ENCODE measurements at places on chromosomes 13 and 19.

DNA sequence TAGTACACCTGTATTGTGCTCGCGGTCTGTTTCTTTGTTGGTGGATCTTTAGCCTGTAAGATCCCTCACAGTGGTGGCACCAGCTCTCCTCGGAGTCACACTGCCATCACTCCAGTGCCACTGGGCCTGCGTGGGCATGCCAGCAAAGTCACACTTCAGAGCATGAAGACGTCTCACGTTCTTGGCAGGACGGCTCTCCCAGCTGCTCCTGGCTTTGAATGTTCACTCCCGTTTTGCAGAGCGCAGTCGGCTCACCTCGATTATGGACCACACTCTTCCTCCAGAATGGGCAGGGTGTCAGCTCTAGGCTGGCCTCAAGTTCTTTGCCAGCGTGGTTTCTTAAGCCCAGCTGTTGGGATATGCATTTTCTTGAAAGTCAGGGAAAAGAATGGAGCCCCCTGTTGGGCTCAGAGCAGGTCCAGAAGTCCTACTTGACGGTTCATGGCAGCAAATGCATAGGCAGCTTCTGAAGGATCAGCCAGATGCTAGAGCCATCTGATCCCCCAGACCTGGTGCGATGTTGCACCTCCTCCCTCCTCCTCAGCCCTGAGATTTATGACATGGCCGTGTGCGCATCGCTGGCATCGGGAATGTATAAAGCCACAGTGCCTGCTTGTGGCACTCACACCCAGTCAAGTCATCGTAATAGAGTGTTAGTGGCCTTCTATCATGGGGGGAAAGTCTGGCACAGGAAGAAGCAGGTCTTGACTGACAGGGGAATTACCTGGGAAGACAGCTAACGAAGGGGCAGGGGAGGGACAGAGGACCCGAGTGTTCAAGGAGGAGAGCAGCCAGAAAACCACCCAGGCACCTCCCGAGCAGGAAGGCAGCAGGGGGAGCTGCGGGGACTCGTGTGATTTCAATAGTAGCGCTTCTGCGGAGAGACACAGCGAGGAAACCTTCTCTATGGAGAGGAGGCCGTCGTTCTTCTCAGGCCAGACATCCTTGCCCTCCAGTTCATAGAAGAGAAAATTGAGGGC is 40.2 kb upstream of the NPAS1 start:
- no peak for DNase-seq

DNA sequence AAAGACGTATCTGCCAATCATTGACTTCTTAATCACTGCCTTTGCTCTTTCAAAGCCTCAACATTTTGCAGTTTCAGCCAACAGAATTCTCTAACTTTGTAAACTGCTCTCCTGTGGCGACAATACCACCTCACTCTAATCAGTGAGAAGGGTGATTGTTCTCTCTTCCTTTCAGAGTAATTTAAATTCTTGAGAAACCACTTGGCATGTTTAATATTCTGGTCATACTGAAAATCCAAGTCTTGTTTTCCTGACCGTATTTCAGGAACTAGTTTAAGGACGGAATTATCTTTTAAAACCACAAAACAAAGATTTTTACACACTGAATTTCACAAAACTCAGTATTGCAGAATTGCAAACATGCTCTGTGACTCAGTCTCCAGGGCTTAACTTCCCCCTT is 5.2 kb upstream of the CDC16 start:
- no peak for DNase-seq

GRCh38 chr19:32404213-32404932 is 1.2 kb upstream of the DPY19L3 start:
- DNase-seq: no peak

GRCh38 chr13:51689663-51689996 is 105.4 kb downstream of the WDFY2 start:
- DNase-seq: peak; percentile 40

GRCh38 chr13:22748866-22749577 is 431.8 kb upstream of the SGCG start:
- DNase-seq: no peak

GRCh38 chr13:50627111-50627510 is 216.4 kb downstream of the DLEU7 start:
- no peak for DNase-seq

GRCh38 chr13:39915418-39915817 is 260.0 kb downstream of the COG6 start:
- DNase-seq: no peak

GRCh38 chr13:74171641-74172040 is 37.4 kb upstream of the KLF12 start:
- no peak for DNase-seq

GRCh38 chr13:73778242-73778864 is 355.9 kb downstream of the KLF12 start:
- DNase-seq: no peak

DNA sequence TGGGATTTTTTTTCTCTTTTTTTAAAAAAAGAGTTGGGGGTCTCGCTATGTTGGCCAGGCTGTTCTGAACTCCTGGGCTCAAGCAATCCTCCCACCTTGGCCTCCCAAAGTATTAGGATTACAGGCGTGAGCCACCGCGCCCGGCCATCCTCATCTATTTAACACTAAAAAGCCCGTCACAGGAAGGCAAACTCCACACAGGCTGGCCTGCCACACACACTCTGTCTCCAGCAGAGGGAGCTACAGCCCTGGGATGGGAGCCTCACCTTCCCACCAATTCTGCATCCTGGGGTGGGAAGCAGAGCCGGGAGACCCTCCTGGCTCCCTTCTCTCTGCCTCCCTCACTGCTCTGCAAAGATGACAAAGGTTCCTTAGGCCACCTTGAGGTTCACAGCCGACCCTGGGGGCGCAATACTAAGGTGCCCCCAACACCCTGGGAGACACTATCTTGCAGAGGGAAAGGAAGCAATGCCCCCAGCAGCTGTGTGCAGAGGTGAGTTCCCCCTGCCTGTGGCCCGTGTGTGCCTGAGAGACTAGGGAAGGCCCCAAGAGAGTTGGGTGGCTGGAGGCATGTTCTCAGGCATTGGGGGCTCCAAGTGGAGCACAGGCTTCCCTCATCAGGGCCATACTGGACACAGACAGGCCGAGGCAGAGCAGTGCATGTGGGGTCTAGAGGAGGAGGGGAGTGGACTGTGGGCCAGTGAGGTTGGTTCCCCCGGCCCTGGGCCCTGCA is 27.4 kb upstream of the TIMM44 start:
- DNase-seq: no peak

DNA sequence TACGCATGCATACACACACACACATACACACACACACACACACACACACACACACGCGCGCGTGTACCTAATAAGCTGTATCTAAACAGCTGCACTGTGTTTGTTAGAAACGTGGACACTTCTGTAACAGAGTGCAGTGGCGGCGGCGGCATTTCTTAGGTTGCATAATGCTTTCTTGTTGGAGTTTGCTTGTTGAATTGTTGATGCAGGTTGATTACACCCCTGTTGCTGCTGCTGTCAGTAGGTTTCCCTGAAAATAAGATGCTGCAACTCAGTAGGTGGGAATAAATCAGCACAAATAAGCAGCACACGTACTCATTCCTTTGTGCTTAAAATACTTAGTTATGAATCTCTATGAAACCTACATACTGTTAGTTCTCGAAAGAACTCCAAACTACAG is 479.2 kb downstream of the LIG4 start:
- DNase-seq: no peak

GRCh38 chr19:41930322-41930722 is 2.1 kb upstream of the ERFL start:
- no peak for DNase-seq

- DNase-seq: peak; percentile 55
These were observed at the start of gene SLC25A23 for GRCh38 chr19:6459262-6460098. Gene SLC25A23 (minus strand): TSS chr19:6459792. CDS start chr19:6459628, 164 bp downstream.
